Thoracic aorta (tissue), 2 donors: ENCODE measurements at places on chromosomes 2 and 18. TPM values are rescaled to one million over a fixed set of nuclear protein-coding genes. Genes with fewer than 3 reads are reported as not detected.

The GPAT2 gene
- total RNA-seq, result 6.9 TPM

- H3K4me1 ChIP-seq, result no peaks in the 10 kb centered on the region
- no peak overlapping the region for H3K27ac ChIP-seq
- no peaks in the 10 kb centered on the region for H3K27me3 ChIP-seq
- no peak overlapping the region for H3K4me3 ChIP-seq
- H3K36me3 ChIP-seq, result no peaks in the 10 kb centered on the region
Observed at GRCh38 chr2:112345030-112346027, 69.9 kb downstream of the ZC3H6 start.

The UCN gene
- total RNA-seq, result 1.8 TPM

The ZNF804A gene
- 0.14 TPM for total RNA-seq

The SOCS6 gene
- total RNA-seq, result 21.3 TPM

- H3K4me1 ChIP-seq, result no peaks in the 10 kb centered on the region
- H3K27me3 ChIP-seq, result no peaks in the 10 kb centered on the region
- H3K36me3 ChIP-seq, result no peaks in the 10 kb centered on the region
- H3K27ac ChIP-seq, result no peak overlapping the region
- no peak for DNase-seq
- no peak overlapping the region for H3K4me3 ChIP-seq
Observed at GRCh38 chr2:172806493-172806892, 70.8 kb downstream of the RAPGEF4 start.

The TLX2 gene
- total RNA-seq, result not detected

GRCh38 chr2:96320728-96321622 lies 4.1 kb upstream of the ITPRIPL1 start:
- no peak overlapping the region for H3K27ac ChIP-seq
- no peak for DNase-seq
- no peaks in the 10 kb centered on the region for H3K27me3 ChIP-seq

GRCh38 chr2:98269830-98270229 lies 76.4 kb upstream of the CNGA3 start:
- peak overlapping the region; percentile 68 for H3K27ac ChIP-seq
- peaks cover 31% of the 10 kb centered on the region for H3K4me1 ChIP-seq
- DNase-seq, result no peak
- no peak overlapping the region for H3K4me3 ChIP-seq
- H3K27me3 ChIP-seq, result no peaks in the 10 kb centered on the region
- no peaks in the 10 kb centered on the region for H3K36me3 ChIP-seq

The DCDC2C gene
- total RNA-seq, result 13.1 TPM

DNA sequence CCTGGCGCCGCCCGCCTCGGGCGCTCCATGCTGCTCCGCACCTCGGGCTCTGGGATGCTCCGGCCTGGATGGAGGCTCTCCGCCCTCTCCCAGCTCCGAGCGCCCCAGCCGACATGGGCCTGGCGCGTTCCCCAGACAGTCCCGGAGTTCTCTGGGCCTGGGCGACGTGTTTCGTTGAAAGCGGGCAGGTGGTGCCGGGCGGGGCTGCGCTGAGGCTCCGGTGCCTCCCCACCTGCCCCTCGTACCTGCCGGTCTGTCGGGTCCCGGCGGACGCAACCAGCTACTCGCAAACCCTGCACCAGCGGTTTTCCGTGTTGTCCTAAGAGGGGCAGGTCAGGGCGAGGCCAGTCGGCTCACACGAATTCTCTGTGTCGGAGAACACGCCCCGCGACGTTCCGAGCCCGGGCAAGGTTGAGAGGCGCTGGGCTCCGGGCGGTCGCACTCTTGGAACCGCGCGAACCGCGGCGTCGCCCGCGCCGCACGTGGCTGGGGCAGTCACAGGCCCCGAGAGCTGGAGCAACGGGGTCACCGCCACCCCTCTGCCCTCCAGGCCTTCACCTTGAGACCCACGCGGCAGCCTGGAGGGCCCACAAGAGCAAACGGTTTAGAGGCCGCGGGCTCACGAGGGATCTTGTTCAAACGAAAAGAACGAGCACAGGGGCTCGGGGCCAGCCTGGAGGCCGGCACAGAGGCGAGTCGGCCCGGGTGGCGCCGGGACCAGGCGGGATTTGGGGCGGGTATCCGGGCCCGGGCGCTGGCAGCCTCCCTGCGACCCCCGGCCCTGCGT lies 4.2 kb upstream of the SIX2 start:
- H3K27me3 ChIP-seq, result no peaks in the 10 kb centered on the region
- H3K27ac ChIP-seq, result peak overlapping the region; percentile 84
- peak overlapping the region; percentile 74 for H3K4me3 ChIP-seq
- H3K36me3 ChIP-seq, result no peaks in the 10 kb centered on the region
- H3K4me1 ChIP-seq, result peaks cover 43% of the 10 kb centered on the region

GRCh38 chr18:68418226-68418868 lies 296.6 kb downstream of the TMX3 start:
- H3K27ac ChIP-seq, result no peak overlapping the region
- no peaks in the 10 kb centered on the region for H3K27me3 ChIP-seq
- H3K36me3 ChIP-seq, result no peaks in the 10 kb centered on the region

The ADAM23 gene
- 6.4 TPM for total RNA-seq

DNA sequence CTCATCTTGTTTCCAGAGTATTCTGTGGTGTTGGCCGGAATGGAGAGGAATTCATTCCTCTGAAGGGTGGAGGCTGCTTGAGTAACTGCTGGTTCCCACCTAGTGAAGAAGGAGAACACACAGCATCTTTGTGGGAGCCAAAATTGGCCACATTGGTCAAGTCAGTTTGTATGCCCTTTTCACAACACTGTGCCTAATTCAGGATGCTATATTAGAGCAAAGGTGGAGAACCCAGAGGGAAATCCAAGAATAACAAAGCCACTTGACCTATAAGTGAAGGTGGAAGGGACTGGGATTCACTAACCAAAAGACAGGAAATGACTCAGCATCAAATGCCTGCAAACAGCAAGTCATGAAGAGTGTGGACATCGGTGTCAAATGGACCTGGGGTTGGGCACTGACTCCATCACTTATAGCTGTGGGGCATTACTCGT lies 27.3 kb upstream of the MLPH start:
- no peak overlapping the region for H3K4me3 ChIP-seq
- H3K27ac ChIP-seq, result no peak overlapping the region
- peaks cover 15% of the 10 kb centered on the region for H3K4me1 ChIP-seq
- no peaks in the 10 kb centered on the region for H3K36me3 ChIP-seq
- no peaks in the 10 kb centered on the region for H3K27me3 ChIP-seq

The IL1RN gene
- 8.6 TPM for total RNA-seq

- H3K36me3 ChIP-seq, result no peaks in the 10 kb centered on the region
- no peaks in the 10 kb centered on the region for H3K27me3 ChIP-seq
- no peak overlapping the region for H3K27ac ChIP-seq
- H3K4me3 ChIP-seq, result no peak overlapping the region
- no peaks in the 10 kb centered on the region for H3K4me1 ChIP-seq
- no peak for DNase-seq
Observed at GRCh38 chr2:220857368-220857767, 714.7 kb downstream of the EPHA4 start.

DNA sequence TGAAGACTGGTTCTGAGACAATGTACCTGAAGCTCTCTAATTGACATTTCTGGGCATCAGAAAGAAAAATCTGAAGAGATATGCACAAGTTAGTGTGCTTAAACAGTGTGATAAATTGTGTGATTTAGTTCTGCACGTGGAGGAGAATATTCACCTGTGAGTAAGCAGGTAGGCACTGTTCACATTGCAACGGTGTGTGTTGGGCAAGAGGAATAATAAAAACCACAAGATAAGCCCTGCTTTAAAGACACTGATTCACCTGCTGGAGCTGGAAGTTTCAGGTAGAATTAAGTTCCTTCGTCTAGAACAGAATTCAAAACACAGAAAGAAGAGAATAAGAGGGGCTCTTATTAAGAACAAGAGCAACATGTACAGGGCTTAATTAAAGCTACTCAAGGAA lies 864.3 kb upstream of the SOX11 start:
- H3K36me3 ChIP-seq, result no peaks in the 10 kb centered on the region
- no peaks in the 10 kb centered on the region for H3K27me3 ChIP-seq
- DNase-seq, result no peak

GRCh38 chr2:23456396-23456795 lies 71.4 kb downstream of the KLHL29 start:
- H3K4me1 ChIP-seq, result no peaks in the 10 kb centered on the region
- H3K4me3 ChIP-seq, result no peak overlapping the region
- no peak overlapping the region for H3K27ac ChIP-seq
- no peaks in the 10 kb centered on the region for H3K27me3 ChIP-seq
- no peak for DNase-seq

The COL5A2 gene
- 135 TPM for total RNA-seq

DNA sequence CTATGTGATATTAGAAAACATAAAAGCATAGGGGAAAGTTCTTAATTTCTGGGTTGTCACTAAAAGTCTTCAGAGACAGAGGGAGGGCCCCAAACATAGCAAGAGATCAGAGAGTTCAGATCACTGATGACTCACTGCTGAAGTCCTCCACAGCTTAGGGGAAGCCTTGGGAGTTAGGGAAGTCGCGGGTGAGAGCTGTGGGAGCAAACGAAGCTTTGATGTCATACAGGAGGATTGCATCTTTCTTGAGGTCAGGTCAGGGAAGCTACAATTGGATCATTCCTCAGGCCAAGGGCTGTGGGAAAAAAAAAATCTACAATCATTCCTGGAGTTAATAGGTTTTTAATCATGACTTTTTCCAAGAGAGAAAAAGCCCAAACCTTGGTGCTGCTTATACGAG lies 96.2 kb downstream of the COPS8 start:
- no peaks in the 10 kb centered on the region for H3K4me1 ChIP-seq
- no peak overlapping the region for H3K27ac ChIP-seq
- H3K36me3 ChIP-seq, result no peaks in the 10 kb centered on the region
- no peak for DNase-seq
- H3K4me3 ChIP-seq, result no peak overlapping the region
- H3K27me3 ChIP-seq, result no peaks in the 10 kb centered on the region

DNA sequence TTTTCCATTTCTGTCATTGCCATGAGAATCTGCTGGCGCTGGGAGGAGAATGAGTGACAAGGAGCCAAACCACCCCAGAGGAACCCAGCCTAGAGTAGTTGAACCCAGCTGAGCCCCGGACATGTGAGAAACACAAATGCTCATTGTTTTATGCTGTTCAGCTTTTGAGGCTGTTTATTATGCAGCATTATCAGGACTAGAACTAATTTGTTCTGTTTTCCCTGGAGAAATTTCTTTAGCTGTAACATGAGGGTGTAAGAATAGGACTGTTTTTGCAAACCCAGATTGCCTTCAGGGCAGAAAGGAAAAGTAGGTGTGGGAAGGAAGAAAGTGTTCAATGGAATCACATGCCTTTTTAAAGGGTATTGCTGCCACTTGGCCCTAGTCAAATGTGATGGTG lies 28.5 kb upstream of the DOCK10 start:
- no peak overlapping the region for H3K4me3 ChIP-seq

DNA sequence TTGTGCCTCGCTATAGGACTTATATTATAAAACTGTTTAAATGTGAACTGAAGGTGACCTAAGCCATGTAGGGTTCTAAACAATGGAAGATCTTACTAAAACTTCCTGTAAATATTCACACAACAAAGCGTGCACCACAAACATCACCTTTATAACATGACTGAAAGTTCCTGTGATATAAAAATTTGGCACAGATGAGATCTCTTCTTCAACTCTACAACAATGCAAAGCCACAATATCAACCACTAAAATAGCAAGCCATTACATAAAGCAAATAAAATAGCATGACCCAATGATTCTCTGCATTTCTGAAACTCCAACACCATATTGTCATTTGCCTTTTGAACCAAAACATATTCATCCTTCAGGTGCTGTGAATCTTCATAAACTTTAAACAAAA lies 3.5 kb downstream of the YES1 start:
- no peaks in the 10 kb centered on the region for H3K36me3 ChIP-seq
- H3K27ac ChIP-seq, result no peak overlapping the region
- H3K4me1 ChIP-seq, result peaks cover 17% of the 10 kb centered on the region
- no peak overlapping the region for H3K4me3 ChIP-seq
- H3K27me3 ChIP-seq, result no peaks in the 10 kb centered on the region
- DNase-seq, result no peak
